ENCODE measurements at places on chromosomes 7 and 10. TPM values are rescaled to one million over a fixed set of nuclear protein-coding genes. Genes with fewer than 3 reads are reported as not detected.

The OPALIN gene
- not detected for total RNA-seq

The HOXA6 gene
- not detected for total RNA-seq

DNA sequence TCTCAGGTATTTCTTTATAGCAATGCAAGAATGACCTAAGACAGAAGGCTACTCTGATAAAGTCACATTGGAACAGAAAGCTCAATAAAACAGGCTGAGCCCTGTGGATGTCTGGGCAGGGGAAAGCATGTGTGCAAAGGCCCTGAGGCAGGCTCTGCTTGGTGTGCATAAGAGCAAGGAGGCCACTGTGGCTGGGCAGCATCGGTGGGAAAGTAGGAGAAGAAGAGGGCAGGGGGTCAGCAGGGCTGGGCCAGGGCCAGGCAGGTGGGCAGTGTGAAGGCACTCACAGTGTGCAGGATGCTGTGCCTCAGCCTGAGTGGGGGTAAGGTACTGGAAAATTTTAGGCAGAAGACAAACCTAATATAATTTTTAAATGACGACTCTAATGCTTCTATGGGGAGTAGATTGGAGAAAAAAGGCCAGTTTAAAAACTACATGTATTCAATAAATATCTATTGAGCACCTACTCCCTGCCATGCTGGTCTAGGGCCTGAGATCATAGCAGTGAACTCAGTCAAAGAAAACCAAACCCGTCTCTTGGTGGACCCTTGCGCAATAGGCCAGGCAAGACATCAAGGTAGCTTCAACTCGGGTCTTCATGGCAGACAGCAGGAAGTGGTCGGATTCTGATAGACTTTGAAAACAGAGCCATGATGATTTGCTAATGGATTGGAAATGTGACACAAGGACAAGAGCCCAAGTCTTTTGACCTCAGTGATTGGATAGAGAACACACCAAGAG, 572.3 kb downstream of the TCERG1L start:
- DNase-seq, result no peak

DNA sequence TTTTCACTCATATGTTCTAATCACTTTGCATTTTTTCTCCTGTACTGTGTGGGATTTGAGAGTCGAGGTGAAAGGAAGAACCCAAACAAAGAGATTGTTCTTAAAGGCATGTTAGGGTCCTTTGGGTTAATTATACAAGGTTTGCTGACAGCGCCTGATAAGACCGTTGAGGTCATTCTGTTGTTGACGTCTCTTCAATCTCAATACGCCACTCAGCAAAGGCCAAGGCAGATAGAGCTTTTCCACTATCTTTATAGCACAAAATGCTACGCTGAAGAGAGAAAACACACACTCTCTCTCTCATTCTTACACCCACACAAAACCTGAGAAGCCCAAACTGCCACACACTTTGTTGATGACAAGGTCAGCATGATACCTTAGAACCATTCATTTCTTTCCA, 228.7 kb downstream of the CNTNAP2 start:
- no peak for DNase-seq
